ENCODE measurements at places on chromosomes 2 and 18. TPM values are rescaled to one million over a fixed set of nuclear protein-coding genes. Genes with fewer than 3 reads are reported as not detected.
A peak's percentile ranks its signal among the peaks of the same experiment; 100 is the strongest.

DNA sequence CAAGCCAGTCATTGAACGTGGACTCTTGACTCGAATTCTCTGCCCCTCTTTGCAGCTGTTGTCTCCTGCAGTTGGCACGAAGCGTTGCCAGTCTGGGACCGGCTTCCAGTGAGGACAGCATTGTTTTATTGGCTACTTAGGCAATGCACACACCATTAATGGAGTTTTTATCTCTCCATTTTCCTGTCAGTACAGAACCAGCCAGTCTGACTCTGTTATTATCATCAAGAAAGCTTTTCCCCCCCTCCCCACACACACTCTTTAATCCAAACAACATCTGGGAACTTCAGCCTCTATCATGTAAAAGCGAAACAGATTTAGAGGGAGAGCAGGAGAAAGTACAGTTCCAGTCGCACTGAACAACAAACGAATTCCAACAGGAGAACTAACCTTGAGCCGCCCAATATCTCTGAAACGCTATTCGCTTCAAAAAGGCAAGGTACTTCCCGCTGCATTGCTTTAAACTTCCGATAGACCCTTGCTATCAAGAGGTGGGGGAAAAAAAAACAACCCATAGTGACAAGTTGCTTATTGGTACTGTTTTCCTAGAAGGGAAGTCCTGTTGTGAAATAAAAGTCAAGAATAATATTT is 38.2 kb downstream of the ACVR1 start:
- DNase-seq: no peak

Gene IL36G
- total RNA-seq: not detected

DNA sequence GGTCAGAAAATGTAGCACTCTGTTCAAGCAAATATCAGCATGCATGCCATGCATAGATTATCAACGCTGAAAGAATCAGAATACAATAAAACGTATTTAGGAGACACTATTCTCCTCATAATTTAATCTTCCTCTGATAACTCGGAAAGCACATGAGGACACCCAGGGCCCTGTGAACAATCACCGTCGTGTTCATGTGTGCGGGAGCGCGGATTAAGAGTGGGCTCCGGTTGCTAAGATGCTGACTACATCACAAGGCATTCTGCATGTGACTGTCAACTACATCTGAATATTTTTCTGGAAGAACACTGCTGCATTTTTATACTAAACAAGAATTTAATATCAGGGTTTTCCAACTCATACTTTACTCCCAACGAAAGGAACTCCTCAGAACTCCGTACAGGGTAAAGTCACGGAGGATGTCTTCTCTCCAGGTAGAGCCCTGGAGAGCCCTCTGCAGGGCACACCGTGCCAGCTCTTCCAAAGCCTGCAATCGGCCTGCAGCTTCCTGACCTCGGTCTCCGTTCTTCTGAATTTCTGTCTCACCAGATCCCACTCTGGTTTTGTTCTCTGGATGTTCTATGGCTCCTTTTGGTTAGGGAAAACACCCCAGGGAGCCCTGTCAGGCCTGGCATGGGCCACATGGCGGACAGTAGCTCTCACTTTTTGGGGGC is 59.6 kb downstream of the ZNF516 start:
- DNase-seq: no peak

Gene HS1BP3
- 23.1 TPM for total RNA-seq

DNA sequence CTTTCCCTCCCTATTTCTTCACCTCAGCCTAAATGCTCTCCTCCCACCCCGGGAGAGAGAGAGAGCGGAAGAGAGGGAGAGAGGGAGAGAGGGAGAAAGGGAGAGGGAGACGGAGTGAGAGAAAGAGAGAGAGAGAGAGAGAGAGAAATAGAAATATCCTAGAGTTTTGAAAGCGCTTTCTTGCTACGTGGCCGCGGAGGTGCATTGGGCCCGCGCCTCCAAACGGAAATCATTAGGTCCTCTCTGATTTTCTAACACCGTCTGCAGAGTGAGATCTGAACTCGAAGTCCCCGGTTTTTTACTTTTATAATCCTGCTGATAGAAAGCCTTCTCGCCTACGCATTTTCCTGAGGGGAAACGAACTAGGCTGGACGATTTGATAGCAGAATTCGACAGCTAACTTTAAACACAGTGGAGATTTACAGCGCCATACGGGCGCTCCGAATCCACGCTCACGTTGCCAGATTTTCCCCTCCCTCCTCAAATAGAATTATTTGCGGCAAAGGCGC is 903 bp upstream of the EVX2 start:
- DNase-seq: no peak

GRCh38 chr2:127397568-127398238 is 9.9 kb upstream of the MAP3K2 start:
- DNase-seq: no peak

DNA sequence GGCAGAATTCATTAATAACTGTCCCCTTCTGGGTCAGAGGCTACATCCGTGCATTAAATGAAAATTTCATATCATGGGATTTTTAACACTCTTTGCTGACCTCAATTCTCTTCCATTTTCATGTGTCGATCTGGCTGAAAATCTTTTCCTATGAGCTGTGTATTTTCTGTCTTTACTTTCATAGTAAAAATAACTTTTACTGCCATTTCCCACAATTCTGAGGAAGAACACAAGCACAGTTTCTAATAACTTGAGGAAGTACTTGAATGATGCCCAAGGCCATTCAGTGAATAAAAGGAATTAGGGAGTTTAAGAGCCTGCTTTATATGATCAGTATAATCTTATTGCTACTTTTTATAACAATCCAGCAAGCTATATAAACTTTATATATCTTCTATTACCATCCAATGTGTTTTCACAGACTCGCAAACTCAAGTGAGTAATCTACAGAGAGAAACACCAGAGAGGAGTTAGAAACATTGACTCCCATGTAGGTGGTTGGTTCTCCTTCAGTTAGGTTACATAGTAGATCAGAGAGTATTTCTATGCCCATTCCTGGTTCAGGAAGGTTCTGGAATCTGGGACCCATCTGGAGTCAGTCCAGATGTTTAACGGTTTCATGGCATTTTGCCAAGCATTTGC is 340.0 kb downstream of the FBXO15 start:
- no peak for DNase-seq

DNA sequence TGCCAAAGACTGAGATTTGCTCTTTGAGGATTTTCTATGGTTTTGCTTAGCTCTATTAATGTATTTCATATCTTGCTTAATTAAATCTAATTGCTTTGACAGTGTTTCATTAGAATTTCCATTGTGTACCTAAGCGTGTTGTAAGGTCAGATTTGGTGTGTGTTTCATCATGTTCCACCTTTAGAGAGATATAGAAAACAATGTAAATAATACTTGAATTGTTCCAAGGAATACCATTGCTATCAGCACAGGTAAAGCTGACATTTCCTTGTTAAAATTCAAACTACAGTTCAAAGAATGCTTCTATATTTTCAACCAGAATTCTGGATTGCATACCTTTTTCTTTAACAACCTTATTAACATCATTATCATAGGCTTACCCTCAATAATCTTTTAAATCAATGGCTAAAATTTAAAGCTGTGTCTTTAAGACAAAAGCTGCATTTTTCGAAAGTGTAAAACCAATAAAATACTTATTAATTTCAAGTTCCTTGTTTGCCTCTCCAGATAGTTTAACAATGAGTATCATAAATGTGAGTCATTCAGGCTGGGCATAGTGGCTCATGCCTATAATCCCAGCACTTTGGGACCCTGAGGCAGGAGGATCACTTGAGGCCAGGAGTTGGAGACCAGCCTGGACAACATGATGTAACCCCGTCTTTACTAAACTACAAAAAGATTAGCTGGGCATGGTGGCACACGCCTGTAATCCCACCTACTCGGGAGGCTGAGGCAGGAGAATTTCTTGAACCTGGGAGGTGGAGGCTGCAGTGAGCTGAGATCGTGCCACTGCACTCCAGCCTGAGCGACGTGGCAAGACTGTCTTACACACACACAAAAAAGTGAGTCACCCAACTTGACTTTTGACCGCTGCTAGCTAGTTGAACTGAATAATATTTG is 188.0 kb upstream of the PKDCC start:
- DNase-seq: no peak

Gene FAM110C
- 27.3 TPM for total RNA-seq

DNA sequence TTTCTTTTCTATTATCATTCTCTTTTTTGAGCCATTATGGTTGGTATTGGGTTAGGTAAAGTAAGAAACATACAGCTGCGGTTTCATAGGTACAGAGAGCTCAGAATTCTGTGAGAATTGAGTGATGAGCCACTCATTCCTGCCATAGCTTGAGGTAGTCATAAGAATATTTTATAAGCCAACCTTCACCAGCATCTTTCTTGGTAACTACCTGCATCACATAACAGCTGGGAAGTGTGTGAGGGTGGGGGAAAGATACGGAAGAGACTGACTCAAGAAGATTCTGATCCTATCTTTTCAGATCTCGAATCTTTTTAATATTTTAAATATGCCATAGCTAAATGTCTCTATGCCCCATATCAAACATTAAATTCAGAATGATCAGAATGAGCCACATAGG is 313.8 kb upstream of the DDX18 start:
- no peak for DNase-seq

GRCh38 chr18:21449367-21450290 is 150.9 kb downstream of the ESCO1 start:
- DNase-seq: no peak

DNA sequence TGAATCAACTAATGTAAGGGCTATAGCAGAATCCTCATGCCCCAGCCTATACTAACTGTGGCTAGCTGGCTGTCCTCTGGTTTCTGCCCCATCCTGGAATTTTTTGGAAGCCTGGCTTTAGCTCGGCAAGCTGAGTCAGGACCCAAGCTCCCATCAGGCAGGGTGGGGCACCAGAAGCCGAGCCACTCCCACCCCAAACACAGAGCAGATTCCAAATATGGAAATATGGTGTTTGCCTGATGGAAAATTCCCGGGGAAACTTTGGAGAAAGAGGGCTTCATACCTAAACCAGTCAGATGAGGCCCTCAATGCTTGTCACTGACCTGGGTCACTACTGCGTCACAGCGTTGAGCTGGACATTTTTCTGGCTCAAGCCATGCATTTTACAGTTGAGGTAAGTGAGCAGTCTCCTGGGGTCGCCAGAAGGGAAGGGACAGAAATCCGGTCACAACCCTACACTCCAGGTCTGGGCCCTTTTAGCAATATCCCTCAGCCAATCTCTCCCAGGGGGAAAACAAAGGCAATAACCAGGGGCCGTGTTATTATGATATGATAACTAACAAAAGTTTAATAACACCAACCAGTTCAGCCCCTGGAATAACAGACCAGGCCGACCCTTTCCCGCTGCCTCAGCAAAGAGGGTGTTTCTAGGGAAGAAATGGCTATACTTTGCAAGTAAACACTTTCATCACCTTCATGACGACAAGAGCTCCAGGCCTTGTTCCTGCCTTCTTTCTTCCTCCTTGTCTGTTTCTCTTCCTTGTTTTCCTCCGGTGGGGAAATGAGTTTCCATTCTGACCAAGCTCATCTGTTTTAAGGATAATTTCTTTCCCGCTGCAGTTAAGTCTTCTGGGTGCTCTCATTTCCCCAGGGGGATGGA is 37.7 kb downstream of the PSD4 start:
- no peak for DNase-seq

DNA sequence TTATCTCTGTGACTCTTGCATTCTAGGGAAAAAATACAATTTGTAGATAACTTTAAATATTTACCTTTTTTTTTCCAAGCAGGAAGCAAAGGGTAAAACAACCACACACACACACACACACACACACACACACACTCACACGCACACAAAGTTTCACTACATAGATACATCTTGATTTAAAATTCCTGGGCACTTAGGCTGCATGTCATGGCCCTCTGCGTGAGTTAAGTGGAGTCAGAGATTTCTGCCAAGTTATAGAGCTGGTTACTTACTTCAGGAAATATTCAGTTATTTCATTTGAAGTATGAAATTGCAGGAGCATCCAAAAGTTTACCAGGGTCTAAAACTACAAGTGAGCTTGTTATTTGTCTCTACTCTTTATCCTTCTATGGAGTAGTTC is 612.0 kb downstream of the IRS1 start:
- DNase-seq: no peak

- no peak for DNase-seq
Observed at GRCh38 chr2:217983276-217984233, 19.2 kb downstream of the TNS1 start.

GRCh38 chr18:38481576-38481975 is 916.0 kb upstream of the CELF4 start:
- DNase-seq: no peak

Gene PTH2R
- total RNA-seq: not detected

- DNase-seq: no peak
Observed at GRCh38 chr2:40955042-40955441, 503.2 kb upstream of the SLC8A1 start.

GRCh38 chr2:120394764-120395163 is 48.8 kb downstream of the INHBB start:
- DNase-seq: no peak

Gene MRO
- total RNA-seq: not detected

Gene DCDC2C
- not detected for total RNA-seq

DNA sequence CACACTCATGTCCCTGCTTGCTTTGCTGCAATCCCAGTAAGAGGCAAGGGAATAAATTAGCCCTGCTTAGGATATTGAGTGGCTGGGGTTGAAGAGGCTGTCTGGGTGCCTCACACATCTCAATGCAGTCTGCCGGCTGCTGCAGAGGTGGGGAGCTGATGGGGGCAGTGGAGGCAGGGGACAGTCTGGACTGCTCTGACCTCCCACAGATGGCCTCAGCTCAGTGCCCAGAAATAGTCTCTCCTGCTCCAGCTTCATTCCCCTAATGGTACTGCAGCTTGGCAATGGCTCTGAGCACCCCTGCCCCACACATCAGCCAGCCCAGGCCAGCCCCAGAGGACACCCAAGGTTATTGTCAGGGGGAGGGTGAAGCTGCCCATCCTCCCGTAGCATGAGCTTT is 21.5 kb upstream of the TNS1 start:
- peak; percentile 72 for DNase-seq

Measured in vagina (tissue), 2 donors.